ENCODE measurements at places on chromosomes 3 and 15. TPM values are rescaled to one million over a fixed set of nuclear protein-coding genes. Genes with fewer than 3 reads are reported as not detected.

DNA sequence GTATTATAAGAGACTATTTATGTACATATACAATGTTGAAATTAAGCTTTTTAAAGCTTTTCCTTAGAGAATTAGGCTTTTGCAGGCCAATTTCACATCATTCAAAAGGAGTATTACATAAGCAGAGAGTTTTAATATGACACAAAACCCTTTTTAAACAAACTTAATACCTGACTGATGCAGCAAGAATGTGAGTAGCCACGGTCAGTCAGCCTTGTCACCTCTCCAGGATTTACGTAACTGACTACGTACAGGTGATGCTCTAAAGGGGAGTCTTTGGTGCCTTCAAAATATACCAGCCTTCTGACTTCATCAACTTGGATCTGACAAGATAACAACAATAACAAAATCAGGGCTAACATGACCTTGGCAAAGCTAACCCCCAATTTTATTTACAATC, 44.2 kb upstream of the IGDCC4 start:
- H3K27ac ChIP-seq = no peak overlapping the region
- DNase-seq = no peak
- H3K27me3 ChIP-seq = no peaks in the 10 kb centered on the region
- no peaks in the 10 kb centered on the region for H3K4me1 ChIP-seq
- no peak overlapping the region for H3K4me3 ChIP-seq
- H3K36me3 ChIP-seq = peaks cover 5% of the 10 kb centered on the region

The CKMT1B gene
- total RNA-seq = not detected

The CCR1 gene
- 9.8 TPM for total RNA-seq

The CD276 gene
- total RNA-seq = 83.7 TPM

The SH3GL3 gene
- total RNA-seq = 3.1 TPM

The KCNH8 gene
- 0.42 TPM for total RNA-seq

GRCh38 chr15:79881254-79881653, 15.6 kb downstream of the MTHFS start:
- no peak for DNase-seq
- no peak overlapping the region for H3K27ac ChIP-seq
- H3K36me3 ChIP-seq = no peaks in the 10 kb centered on the region
- H3K27me3 ChIP-seq = no peaks in the 10 kb centered on the region

DNA sequence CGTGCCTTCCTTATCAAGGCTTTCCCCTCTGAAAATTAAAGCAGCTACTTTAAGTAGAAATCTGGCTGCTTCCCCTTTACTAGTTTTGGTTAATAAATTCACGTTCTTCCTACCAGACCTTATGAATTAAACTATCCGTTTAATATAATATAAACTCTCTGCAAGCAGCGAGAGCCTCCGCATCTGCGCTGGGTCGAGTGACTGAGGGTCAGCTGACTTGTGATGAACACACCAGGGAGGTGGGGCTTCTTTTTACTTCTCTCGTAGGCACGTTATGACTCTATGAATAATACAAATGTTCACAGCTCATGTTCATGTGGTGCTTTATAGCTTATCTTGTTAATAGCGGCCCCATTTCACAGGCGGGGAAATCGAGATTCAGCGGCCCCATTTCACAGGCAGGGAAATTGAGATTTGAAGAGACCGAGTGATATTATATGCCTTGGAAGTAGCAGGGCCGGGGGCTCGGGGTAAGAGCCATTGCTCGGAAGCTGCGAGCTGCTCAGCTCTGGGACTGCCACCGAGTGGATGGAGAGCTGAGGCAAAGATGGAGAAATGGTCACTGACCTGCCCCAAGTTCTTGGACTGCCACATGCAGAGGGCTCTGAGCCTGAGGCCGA, 8.3 kb downstream of the MUC4 start:
- H3K4me1 ChIP-seq = no peaks in the 10 kb centered on the region
- no peak overlapping the region for H3K27ac ChIP-seq
- no peaks in the 10 kb centered on the region for H3K36me3 ChIP-seq
- no peak for DNase-seq

- peaks cover 17% of the 10 kb centered on the region for H3K27me3 ChIP-seq
- H3K36me3 ChIP-seq = peaks cover 26% of the 10 kb centered on the region
- DNase-seq = no peak
- no peak overlapping the region for H3K27ac ChIP-seq
These were observed 2.6 kb downstream of the CHRD start for GRCh38 chr3:184382326-184383032.

The MYL3 gene
- total RNA-seq = 5.4 TPM

All from tibial nerve (tissue), 4 donors.